ENCODE measurements at places on chromosomes 1 and 21. TPM values are rescaled to one million over a fixed set of nuclear protein-coding genes. Genes with fewer than 3 reads are reported as not detected.
A peak's percentile ranks its signal among the peaks of the same experiment; 100 is the strongest.

DNA sequence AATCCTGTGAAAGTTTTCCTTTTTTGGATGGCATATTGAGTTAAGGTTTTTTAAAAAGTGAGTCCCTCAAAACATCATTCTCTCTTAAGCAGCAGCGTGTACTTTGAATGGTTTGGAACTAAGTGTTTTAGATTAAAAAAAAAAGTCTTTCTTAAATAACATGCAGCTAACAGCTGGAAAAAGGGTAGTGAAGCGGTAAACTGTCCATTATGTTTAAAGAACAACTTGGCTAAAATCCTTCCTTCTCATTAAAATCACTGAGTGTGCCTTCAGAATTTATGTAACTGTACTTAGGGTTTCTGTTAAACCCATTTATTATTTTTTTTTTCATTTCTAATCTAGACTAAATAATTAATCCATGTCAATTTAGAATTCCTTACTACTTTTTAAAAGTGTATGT lies 254.2 kb upstream of the ADAMTS5 start:
- no peak for DNase-seq

HMGB4 gene
- total RNA-seq: not detected

C1orf210 gene
- 7.6 TPM for total RNA-seq

AKR7A3 gene
- total RNA-seq: 1.7 TPM

DNA sequence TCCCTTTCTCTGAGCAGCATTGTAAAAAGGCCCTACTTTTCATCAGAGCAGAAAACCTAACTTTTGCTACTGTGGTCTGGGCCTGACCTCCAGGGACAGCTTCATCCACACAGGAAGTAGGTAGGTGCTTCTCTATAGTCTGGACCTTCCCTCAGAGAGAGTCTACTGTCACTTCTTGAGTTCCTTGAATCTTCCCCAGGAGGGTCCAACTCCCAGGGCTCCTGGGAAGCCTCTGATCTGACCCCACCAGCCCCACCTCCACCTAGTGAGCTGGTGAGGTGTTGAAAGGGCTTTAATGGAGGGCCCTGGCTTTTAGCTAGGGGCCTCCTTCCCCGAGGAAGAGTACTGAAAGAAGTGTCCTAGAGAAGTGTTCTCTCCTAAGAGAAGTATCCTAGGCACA lies 2.7 kb upstream of the VANGL2 start:
- no peak for DNase-seq

CFAP74 gene
- total RNA-seq: 4.9 TPM

CFHR4 gene
- not detected for total RNA-seq

F13B gene
- not detected for total RNA-seq

DNA sequence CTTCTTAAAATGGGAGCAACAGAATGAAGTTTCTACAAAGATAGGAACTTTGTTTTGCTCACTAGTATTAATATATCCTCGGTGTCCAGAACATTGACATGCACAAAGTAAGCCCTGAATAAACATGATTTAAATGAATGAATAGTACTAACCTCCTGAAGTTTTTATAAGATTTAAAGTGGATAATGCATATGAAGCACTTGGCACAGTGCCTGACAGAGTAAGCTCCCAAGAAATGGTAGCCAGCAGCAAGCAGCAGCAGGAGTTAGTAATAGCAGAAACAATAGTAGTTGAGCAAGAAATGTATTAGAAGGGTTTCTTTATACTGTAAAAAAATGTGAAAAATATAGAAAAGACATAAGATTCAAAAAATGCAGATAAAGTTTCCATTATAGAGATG lies 258.1 kb upstream of the C1orf87 start:
- no peak for DNase-seq

DNA sequence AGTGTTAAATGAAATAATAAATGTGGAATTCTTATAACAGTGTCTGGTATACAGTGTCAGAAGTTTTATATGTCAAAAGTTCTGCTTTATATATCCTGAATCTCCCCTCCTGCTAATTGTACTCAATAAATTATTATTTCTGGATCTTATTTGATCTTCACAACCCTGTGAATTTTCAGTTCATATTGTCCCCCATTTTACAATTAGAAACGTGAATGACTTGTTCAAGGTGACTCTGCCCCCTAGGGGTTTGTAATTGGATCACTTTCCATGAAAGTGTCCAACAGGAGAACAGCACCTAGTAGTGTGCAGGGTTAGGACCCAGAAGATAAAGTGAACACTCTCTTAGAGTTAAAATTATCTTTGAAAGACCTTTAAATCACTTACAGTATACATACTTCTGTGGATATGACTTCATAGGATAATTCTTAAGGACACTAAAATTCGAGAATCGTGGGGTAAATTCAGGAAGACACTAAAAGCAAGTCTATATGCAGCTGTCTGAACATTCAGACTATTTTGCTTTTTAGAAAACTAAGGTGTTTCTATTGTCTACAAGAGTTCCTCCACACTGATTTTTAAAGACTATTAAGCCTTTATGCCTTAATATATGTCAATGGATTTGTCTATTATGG lies 4.5 kb upstream of the DDR2 start:
- DNase-seq: peak; percentile 44

- DNase-seq: no peak
Measured at GRCh38 chr1:86905875-86906274, 8.1 kb downstream of the SELENOF start.

- DNase-seq: no peak
Measured at GRCh38 chr1:218743861-218744505, 398.8 kb downstream of the TGFB2 start.

HMCN1 gene
- 0.59 TPM for total RNA-seq

- no peak for DNase-seq
Measured at GRCh38 chr1:20212085-20212684, 25.9 kb upstream of the PLA2G2C start.

MSH4 gene
- 1.7 TPM for total RNA-seq

ERICH3 gene
- total RNA-seq: not detected

DNA sequence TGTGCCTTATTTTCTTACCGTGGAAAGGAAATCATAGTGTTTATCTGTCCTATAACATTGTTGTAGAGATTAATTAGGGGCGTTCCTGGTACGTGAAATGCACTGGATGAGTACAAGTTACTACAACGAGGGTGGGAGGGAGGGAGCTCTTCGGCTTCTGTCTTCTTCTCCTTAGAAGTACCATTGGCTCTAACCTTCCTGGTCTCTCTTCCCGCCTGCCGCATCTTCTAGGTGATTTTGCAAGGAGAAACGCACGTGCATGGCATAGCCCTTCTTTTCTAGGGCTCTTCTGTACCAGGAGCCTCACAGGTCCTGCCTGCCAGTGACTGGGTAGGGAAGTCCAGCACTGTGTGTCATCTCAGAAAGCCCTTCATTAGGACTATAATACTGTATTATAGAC lies 16.8 kb downstream of the SH3BP5L start:
- DNase-seq: no peak

DNA sequence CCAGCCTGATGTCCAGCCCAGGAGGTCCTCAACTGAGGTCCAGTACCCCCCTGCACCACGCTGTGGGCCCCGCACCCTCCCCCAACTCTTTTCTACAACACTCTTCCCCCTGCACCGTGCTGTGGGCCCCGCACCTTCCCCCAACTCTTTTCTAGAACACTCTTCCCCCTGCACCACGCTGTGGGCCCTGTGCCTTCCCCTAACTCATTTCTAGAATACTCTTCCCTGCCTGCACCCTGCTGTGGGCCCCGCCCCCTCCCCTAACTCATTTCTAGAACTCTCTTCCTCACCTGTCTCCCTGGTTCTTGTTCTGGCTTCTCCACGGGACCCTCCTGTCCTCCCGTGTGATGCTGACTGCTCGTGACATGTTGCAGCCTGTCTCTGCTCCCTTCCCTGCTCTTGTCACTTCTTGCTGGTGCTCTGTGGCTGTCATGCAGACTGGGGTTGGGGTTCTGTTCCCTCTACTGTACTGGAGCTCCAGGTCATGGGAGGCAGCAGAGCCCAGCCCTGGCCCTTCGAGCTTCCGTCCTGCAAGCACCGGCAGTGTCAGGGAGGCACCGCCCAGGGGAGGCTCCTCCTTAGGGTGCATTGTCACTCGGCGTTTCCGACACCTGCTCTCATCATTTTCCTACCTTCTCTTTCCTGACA lies 160.1 kb upstream of the COL6A1 start:
- no peak for DNase-seq

RNU1-1 gene
- 1,685 TPM for total RNA-seq

KIAA0040 gene
- 32.4 TPM for total RNA-seq

GRCh38 chr1:32071758-32072621 lies 749 bp upstream of the TMEM39B start:
- no peak for DNase-seq

CD2 gene
- total RNA-seq: 0.57 TPM

DNA sequence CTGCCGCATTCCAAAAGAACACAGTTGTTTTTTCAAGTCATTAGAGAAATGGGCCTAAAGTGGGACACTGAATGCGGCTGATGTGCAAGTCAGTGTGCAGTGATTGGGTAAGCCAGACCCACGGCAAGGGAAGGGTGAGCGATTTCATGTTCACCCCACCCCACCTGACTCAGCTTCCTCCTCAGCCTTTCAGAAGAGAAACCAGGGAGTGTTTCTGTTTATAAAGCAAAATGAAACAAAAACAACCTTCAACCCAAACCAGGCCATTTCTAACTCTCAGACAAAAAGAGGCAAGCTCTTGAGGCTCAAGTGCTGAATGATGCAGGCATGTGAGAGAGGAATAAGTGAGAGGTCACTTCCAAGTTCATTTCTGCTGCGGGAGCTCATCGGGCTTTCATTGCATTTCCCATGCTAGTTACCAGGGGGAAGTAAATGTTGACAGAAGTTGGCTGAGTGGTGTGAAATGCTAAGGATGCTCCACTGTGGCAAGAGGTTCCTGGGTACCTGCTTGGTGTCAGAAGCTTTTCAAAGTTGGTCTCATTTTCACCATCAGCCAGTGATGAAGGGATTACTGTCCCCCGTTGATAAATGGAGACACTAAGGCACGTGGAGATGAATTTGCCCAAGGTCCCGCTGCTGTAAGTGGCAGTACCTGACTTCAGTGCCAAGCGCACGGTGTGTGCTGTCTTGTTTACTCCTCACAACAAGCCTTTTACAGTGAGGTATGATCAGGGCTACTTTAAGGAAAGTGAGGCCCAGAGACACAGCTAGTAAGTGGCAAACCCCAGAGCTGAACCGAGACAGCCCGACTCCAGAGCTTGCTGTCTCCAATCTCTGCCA lies 29.1 kb downstream of the STPG1 start:
- no peak for DNase-seq

- no peak for DNase-seq
Measured at GRCh38 chr1:93740601-93741031, 59.0 kb upstream of the BCAR3 start.

FHL3 gene
- total RNA-seq: 22.5 TPM

- DNase-seq: no peak
Measured at GRCh38 chr1:232385221-232385620, 244.7 kb downstream of the SIPA1L2 start.

DNA sequence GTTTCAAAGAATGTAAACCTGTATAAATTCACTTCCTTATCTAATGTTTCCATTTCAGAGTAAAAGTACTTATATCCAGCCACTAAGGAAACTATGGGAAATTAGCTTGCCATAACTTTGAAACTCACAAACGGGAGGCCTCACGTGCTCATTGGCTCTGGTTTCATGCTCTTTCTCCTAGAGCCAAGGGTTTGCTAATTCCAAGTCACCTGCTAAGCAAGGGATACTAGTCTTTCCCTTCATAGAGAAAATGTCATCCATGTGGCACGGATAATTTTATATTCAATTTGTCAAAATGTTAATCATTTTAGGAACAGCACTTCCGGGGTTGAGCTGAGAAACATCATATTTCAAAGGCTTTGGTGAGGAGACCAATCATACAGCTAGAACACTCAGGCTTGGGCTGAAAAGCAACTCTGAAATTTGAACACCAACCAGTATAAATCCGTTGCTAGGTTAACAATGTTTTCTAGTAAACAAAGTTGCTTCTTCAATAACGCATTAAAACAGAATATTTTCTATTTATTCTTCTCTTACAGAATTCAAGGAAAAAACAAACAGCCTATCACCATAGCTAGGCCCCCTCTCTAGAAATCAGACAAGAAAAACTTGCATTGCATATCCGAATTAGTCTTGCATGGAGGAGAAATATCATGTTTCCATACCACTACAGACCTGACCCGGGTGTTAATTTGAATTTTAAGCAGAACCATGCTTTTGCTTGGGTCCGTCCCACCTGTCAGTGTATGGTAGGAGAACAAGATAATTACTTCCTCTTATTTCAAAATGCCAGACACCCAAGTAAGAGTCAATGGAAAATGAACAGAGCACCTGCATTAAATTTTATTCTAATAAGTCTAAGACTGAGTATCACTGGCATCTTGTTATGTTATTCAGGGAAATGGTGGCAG lies 196.1 kb upstream of the ESRRG start:
- no peak for DNase-seq

- DNase-seq: no peak
Measured at GRCh38 chr1:28246427-28246832, 10.5 kb downstream of the ATP5IF1 start.

DNA sequence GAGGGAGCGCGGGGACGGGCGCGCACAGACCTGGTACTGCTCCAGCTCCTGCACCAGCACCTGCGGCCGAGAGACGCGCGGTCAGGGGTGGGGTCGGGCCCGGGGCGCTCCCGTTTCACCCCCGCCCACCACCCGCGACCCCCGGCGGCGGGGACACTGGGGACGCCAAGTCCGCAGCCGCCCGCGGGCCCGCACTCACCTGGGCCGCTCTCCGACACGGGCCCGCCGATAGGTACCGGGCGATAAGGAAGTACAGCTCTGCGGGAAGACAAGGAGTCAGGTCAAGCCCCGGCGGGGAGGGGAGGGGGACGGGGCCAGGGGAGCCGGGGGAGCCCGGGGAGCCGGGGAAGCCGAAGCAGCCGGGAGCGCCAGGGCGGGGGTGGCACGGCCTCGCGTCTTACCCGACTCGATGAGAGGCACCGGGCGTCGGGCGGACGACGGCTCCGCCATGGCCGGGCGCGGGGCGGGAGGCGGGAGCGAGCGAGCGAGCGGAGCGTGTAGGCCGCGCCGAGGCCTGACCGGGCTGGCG lies 326 bp downstream of the BRWD1 start:
- no peak for DNase-seq

- DNase-seq: peak; percentile 19
Measured at GRCh38 chr1:88877382-88877825, 14.0 kb downstream of the GTF2B start.

LAMB3 gene
- total RNA-seq: 70.2 TPM

LRRC3 gene
- 7.5 TPM for total RNA-seq

TRIM63 gene
- total RNA-seq: not detected

BSND gene
- not detected for total RNA-seq

GRCh38 chr1:11731691-11732283 lies 4.1 kb upstream of the AGTRAP start:
- DNase-seq: no peak

JAM2 gene
- total RNA-seq: 0.15 TPM
